ENCODE measurements at places on chromosomes 3 and 15. TPM values are rescaled to one million over a fixed set of nuclear protein-coding genes. Genes with fewer than 3 reads are reported as not detected.

Gene CLRN1
- not detected for total RNA-seq

Gene ALDH1A3
- total RNA-seq: not detected

Gene SCN5A
- not detected for total RNA-seq

Gene PPP1R14D
- total RNA-seq: not detected

Gene SERPINI2
- total RNA-seq: not detected

Gene KNG1
- not detected for total RNA-seq

Gene GOLGA8B
- total RNA-seq: 115 TPM

Gene TUSC7
- not detected for total RNA-seq

Gene UCN2
- total RNA-seq: not detected
